ENCODE measurements at places on chromosomes 6 and 20.
A peak's percentile ranks its signal among the peaks of the same experiment; 100 is the strongest.

GRCh38 chr6:2733324-2733723 is 17.4 kb downstream of the MYLK4 start:
- DNase-seq = no peak

- no peak for DNase-seq
These were observed 83.4 kb upstream of the FABP7 start for GRCh38 chr6:122696079-122696478.

DNA sequence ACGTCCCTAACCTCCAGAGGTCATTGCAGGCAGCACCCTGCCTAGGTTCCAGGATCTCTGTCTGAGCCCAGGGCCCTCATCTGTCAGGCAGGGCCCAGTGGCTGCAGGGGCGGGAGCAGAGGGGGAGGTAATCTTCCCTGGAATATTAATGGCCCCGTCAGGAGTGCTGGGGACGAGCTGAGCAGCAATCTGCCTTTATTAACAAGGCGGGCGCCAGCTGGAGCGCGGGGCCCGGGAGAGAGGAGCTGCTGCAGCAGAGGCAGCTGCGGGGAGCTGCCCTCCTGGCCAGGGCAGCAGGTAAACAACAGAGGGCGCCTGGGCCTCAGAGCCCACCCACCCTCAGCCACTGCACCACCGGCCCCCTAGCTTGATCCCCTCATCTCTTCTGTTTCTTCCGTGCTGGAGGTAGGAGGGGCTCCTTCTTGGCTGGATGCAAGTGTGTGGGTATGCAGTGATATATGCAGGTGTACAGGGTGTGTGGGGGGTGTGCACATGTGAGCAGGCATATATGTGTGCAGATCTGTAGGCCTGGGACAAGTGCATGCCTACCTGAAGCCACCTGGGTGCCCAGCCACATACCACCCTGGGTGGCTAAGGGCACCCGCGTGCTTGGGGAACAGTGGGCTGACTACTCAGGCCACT is 131.8 kb upstream of the MLN start:
- DNase-seq = no peak

DNA sequence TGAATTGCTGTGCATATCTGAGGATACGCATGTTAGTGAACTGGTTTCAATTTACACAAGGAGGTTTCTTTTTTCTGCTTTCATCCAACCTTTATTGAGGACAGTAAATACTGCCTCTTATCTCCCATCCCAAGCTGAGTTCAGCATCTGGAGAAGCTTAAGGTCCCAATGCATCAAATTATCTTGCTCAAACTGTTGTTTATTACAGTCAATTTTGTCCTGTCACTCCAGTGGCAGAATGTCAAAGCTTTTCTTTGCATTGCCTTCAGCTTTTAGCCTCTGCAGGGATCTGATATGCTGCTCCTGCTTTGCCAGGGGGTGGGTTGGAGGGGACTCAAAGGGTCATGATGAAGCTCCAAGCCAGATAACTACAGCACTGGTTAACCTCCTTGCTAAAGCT is 435.4 kb upstream of the SOX4 start:
- no peak for DNase-seq

DNA sequence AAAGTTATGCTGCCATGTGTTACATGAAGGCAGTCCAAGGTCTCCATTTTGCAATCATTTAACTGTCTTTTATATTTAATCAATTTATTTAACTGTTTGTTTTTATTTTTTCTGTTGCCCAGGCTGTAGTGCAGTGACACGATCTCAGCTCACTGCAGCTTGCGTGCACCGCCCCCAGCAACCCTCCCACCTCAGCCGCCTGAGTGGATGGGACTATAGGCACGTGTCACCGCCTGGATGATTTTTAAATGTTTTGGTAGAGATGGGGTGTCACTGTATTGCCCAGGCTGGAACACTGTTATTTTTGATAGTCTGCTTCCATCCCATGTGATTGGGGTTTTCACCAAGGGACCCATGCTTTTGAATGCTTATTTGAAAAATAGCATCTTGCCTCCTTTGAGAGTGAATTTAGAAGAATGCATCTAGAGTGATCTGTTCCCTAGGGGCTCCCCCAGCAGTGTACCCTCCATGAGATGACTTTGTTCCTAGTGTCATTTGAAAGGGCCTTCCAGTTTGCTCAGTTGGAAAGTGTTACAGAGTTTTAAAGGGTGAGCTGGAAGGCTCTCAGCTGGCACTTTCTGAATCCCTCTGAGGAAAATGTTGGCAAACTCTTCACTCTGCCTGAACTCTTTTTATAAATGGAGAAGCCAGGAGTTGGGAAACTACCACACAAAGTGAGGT is 143.4 kb downstream of the JARID2 start:
- no peak for DNase-seq

GRCh38 chr6:139372326-139373153 is 1.9 kb downstream of the CITED2 start:
- DNase-seq = no peak

GRCh38 chr20:17969278-17969883 is 563 bp downstream of the MGME1 start:
- DNase-seq = peak; percentile 47

DNA sequence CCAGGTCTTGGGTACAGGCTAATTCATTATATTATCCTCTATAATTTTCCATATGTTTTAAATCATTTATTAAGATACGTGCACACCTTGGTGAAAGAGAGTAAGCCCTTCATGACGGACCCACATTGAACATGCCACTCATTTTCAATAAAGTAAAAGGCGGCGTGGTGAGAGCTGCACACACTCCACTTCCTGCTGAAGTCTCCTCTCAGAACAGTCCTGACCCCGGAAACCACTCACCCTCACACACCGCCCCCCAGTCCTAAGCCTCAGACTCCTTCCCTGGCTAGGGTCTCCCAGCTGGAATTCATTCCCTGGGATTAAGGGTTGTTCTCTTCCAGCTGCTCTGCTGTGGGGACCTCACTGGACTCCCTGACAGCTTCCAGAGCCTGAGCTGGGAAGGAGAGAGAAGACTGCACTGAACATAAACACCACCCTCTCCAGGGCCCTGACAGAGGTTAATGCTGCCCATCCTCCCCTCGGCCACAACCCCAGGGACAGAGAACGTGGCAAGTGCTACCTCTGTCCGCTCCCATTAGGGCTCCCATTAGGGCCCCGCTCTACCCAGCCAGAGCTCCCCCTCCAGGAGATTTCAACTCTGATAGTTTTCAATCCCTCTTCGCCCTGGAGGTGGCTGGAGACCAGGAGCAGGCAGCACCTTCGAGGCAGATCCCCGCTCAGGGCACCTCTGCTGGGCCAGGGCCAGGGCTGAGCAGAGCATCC is 24.8 kb downstream of the GRM4 start:
- no peak for DNase-seq

DNA sequence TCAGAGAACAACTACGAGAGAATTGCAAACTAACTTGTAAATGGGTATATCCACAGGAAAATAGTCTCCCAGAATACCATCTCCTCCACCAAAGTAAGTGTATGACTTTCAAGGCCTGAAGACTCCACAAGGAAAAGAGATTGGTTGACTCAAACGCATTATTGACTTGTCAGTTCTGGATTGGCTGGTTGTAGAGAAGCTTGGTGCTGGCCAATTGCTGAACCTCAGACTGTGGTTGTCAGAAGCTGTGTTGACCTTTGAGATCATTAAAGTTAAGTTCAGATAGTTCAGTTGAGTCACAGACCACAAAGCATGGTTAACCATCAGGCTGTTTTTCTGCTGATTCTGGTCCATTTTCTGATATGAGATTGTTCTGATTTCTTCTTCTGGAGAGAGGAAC is 388.3 kb downstream of the BMP2 start:
- no peak for DNase-seq

GRCh38 chr6:45472382-45472781 is 94.6 kb upstream of the SUPT3H start:
- DNase-seq = no peak

GRCh38 chr6:113529879-113530278 is 327.3 kb upstream of the MARCKS start:
- DNase-seq = no peak

GRCh38 chr20:38208523-38208922 is 43.5 kb upstream of the TGM2 start:
- no peak for DNase-seq

DNA sequence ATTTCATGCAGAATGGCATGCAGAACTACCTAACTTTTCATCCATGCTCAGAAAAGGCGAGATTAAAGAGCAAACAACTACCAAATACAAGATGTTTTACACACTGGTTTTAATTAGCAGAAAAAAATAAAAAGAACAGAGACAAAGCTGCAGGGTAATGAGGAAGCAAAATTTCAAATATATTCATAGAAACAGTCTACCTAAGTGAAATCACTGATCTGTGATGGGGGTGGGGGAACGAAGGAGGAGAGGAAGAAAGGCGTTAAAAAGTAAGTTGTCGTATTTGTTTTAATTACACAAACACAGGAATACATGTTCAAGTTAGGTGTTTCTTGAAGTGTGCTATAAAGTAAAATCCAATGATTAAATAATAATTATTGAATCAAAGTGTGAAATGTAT is 42.1 kb downstream of the MAP3K7 start:
- no peak for DNase-seq

- peak; percentile 75 for DNase-seq
These were observed 3.4 kb upstream of the ZNF292 start for GRCh38 chr6:87151781-87152525.

DNA sequence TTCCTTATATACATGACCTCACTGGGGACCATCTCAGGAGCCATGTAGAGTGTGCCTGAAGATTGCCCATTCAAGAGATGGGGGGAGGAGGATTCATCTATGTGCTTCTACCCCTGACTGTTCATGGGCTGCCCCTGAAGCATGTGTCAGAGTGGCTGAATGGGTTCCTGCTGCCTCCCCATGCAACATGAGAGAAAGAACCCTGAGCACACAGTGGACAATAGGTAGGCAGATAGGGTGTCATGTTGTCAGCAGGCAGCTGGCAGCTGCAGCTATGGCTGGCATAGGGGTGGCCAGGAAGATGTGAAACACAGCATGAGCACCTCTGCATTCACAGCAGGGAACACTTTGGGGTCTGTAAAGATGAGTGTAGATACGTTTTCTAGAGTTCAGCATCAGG is 208.4 kb upstream of the CNR1 start:
- peak; percentile 94 for DNase-seq

GRCh38 chr20:35277127-35277526 is 795 bp downstream of the MMP24OS start:
- no peak for DNase-seq

GRCh38 chr6:157867981-157868380 is 44.9 kb downstream of the SNX9 start:
- DNase-seq = no peak

DNA sequence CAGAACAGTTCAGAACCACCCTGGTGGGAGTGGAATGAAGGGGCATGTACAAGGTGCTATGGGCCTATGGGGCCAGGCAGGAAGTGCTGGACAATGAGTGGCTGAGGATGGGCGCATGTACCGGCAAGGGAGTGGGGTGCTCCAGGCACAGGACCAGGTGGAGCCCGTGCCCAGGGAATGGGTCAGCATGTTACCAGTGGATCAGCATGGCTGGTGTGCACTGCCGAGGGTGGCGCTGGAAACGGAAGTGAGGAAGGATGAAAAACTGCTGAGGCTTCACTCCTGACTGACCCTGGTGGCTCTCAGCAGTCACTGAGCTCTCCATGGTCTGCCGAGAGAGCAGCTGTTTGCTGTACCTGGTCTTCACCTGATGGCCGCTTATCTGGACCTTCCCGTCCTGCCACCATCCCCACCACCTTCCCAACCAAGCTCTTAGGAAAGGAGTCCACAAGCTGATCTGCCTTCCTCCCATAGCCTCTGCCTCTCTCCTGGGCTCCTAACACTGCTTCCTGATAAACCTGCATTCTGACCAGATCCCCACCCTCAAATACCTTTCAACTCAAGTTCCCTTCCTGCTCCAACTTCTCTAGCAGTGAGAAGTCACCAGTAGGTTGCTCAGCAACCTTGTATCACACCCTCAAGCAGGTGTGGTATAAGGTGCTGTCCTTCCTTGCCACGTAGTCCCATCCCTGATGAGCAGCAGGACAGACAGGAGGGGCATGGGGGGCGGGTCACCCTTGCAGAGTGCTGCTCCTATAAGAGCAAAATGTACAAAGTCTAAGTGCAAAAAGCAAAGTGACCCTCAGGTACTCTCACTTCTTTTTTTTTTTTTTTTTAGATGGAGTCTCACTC is 7.1 kb downstream of the UQCC2 start:
- DNase-seq = no peak

- no peak for DNase-seq
These were observed 33.6 kb upstream of the HSF2 start for GRCh38 chr6:122365775-122366403.

DNA sequence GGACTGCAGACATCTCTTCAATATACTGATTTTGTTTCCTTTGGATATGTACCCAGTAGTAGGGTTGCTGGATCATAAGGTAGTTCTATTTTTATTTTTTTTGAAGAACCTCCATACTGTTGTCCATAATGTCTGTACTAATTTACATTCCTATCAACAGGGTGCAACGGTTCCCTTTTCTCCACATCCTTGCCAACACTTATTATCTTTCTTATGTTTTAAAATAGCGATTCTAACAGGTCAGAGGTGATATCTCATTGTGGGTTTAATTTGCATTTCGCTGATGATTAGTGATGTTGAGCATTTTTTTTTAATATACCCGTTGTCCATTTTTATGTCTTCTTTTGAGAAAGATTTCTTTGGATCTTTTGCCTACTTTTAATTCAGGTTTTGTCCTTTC is 2.0 kb upstream of the TP53RK start:
- no peak for DNase-seq

DNA sequence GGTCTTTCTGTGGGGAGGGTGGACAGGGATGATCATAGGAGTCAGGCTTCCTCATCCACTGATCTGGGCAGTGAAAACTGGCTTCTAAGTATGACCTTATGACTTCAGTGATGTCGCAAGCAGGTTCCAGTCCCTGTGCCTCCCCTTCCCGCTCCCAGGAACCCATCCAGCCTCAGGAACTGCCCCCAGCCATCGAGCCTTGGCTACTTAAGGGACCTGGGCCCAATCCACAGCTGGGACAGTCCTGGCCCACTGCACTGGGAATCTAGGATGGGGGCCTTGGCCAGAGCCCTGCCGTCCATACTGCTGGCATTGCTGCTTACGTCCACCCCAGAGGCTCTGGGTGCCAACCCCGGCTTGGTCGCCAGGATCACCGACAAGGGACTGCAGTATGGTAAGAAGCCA is at the start of gene LBP:
Gene LBP, plus strand, starts transcription at position 236 of the 405 bp plus-strand sequence. Its CDS starts 35 bp downstream, at position 271.
- no peak for DNase-seq

GRCh38 chr6:165587206-165587605 is 75.8 kb downstream of the PDE10A start:
- no peak for DNase-seq

DNA sequence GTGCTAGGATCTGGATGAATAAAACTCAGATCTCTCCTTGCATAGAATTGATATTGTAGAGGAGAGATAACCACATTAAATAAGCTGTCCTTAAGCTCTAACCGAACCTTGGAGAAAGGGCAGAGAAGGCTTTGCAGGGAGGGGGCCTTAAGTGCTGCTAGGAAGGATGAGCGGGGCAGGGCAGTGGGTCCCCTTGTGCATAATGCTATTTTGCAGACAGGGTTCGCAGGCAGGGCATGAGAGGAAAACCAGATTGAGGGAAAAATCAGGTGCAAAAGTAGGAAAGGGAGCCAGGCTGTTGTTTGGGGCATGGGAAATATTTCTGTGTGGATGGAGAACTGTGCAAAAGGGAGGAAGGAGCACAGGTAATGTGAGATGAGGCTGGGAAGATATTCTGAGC is 383.0 kb upstream of the JARID2 start:
- no peak for DNase-seq

GRCh38 chr6:111761783-111762312 is 111.4 kb downstream of the FYN start:
- DNase-seq = no peak

GRCh38 chr6:160041608-160042007 is 72.7 kb downstream of the IGF2R start:
- no peak for DNase-seq

- no peak for DNase-seq
These were observed 66.8 kb downstream of the TBC1D7 start for GRCh38 chr6:13261464-13261994.

- DNase-seq = no peak
These were observed 347.9 kb upstream of the SPTLC3 start for GRCh38 chr20:12660918-12661317.

Data from NCI-H345 (cell line).